ENCODE measurements at places on chromosomes 12 and 14. TPM values are rescaled to one million over a fixed set of nuclear protein-coding genes. Genes with fewer than 3 reads are reported as not detected.

GRCh38 chr14:73728717-73729330 is 14.6 kb upstream of the PNMA1 start:
- DNase-seq, result peak; percentile 95

RNASE4 gene
- 1.0 TPM for total RNA-seq

GRCh38 chr12:33253178-33253577 is 186.4 kb downstream of the SYT10 start:
- no peak for DNase-seq

DNA sequence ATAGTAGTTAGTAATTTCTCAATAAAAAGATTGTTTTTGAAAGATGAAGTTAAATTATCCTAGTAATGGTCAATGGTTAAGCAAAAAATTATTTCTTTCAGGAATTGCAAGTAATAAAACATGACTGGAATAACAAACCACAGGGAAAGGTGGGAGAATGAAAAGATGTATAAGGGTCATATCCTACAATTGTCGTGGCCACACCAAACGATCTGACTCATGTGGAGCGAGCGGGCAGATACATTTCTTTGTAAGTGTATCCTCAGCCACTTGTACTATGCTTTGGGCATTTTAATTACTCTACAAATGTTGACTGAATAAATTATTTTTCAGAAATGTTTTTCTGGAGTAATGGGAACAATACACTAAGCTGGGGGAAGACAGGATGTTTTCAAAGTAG is 45.5 kb downstream of the ACSM4 start:
- DNase-seq, result no peak

- DNase-seq, result no peak
Observed at GRCh38 chr12:50824914-50825313, 17.8 kb upstream of the TMPRSS12 start.

OR4E2 gene
- not detected for total RNA-seq

DNA sequence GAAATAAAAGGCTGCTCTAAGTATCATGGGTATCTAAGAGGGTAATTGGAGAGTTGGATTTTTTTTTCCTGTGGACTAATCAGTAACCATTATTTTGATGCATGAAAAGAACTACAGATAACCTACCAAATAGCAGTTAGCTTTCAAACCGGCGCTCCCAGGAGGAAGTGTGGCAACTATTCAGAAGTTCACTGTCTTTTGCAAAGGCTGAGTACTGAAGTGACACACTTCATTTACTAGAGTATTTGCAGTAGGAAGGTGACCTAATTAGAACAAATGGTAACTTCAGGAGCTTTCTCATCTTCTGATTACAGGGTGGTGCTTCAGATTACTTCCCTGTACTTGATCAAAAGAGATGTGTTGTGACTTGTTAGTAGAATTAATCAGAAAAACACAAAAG is 87.7 kb downstream of the PELI2 start:
- DNase-seq, result no peak

GARIN6 gene
- not detected for total RNA-seq

DNA sequence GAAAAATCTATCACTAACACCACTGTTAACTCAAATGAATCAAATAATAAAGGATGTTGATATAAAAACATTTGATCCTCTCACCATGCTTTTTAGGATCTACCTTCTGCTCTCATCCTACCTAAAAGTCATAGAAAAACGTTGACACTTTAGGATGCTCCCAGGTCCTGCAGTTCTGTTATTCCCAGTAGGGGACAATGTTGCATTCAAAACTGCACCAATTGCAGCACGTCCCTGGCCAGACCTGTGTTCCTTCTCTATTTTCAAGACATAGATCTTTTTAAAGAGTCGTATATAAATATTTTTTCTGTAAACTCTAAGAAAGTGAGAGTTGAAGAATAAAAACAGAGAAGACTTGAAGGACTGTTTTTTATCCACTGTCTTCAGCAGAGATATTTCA is 8.8 kb downstream of the AICDA start:
- no peak for DNase-seq

DNA sequence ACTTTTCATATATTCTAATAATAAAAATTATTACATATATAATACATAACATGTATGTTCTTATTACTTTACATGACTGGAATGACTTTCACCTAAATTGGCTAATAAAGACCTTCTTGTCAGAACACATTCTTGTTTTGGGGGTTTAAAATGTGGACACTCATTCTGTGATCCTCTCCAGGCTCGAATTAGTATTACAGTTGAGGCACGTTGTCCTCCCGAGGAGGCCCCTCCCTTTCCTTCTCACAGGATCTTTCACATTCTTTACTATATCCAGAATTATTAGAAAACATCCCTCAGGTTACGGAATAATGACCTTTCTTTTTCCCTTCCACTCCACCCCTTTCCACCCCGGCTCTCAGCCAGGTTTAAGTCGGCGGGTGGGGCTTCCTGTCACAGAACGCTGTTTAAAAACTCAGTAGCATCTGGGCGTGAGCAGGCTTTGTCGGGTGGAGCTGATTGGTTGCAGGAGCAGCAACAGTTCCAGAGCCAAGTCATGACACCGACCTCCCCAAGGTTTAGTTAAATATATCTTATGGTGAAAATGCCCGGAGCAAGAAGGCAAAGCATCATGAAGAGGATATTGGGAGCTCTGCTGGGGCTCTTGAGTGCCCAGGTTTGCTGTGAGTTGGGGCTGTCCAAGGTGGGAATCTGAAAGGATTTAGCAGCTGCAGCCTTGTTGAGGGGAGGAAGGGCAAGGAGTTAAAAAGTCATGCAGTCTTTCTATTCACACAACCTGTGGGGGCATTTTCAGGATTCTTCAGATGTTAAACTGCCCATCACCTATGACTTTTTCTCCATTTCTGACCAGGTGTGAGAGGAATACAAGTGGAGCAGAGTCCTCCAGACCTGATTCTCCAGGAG is 396.7 kb upstream of the OR4E1 start:
- DNase-seq, result peak; percentile 7

TAC3 gene
- total RNA-seq, result 18.0 TPM

SRRM4 gene
- 3.6 TPM for total RNA-seq

GRCh38 chr12:24943947-24944600 is 4.8 kb downstream of the BCAT1 start:
- no peak for DNase-seq

DNA sequence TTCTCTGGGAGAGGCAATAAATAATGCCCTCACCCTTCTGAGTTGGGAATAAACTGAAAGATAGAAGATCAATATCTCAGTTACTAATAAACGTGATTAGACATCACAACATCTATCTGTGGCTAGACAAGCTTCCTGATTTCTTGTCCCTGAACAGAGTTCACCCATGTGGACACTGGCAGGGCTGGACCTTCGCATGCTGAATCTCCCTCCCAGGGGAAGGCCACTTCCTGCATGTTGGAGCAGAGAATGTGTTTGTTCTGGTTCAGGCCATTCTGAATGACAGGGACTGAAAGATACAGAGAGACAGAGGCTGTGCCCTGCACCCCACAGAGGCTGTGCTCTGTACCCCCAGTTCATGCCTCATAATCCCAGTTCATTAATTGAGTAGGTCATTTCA is 132.6 kb downstream of the SLC38A1 start:
- no peak for DNase-seq

GRCh38 chr14:100778951-100779690 is 46.8 kb upstream of the MEG3 start:
- no peak for DNase-seq

CRACR2A gene
- total RNA-seq, result 6.5 TPM

GRCh38 chr14:71733210-71733883 is 198.9 kb upstream of the RGS6 start:
- no peak for DNase-seq

GRCh38 chr12:69055280-69055679 is 122.3 kb upstream of the CPM start:
- no peak for DNase-seq

FZD10 gene
- total RNA-seq, result not detected

DNA sequence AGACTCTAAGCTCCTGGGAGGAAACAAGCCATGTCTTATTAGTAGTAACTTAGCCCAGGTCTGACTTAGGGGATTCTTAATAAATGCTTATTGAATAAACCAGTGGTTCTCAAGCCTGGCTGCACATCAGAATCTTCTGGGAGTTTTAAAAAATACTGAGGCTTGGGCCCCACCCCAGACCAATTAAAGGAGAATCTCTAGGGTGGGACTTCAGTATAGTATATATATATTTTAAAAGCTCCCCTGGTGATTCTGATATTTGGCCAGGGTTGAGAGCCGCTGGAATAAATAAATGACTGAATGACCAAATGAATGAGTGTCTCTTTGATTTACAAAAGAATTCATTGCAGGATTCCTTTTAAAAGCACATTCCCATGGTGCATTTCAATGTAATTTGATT is 151.5 kb upstream of the GSC start:
- no peak for DNase-seq

GRCh38 chr12:116594325-116595038 is 35.3 kb downstream of the MAP1LC3B2 start:
- no peak for DNase-seq

ARHGAP5 gene
- total RNA-seq, result 78.4 TPM

DNA sequence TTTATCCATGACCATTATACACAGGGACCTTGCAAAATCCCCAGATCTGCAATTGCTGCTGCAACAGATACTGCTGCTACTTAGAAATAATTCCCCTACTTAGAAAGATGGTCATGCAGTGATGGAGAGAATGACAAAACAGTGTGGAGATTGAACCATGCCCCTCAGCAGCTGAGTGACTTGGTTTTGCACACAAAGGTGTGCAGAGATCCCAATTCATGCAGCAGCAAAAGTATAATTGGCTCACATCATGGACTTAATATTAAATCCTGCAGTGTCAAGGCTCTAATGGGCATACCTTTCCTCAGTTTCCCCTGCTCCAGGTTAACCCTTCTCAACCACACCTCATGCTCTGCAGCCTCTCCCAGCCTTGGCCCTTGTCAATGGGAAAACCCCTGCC is 3.0 kb upstream of the KRT78 start:
- no peak for DNase-seq

SLC22A17 gene
- total RNA-seq, result 35.3 TPM
